ENCODE measurements at places on chromosomes 11 and 22. TPM values are rescaled to one million over a fixed set of nuclear protein-coding genes. Genes with fewer than 3 reads are reported as not detected.

Gene HMGXB4
- 17.1 TPM for total RNA-seq

Gene HSPA8
- total RNA-seq, result 3,375 TPM

Gene MUC5AC
- not detected for total RNA-seq

Gene ZC3H12C
- 0.69 TPM for total RNA-seq

Gene SLC6A5
- total RNA-seq, result not detected

Gene SNAP29
- total RNA-seq, result 4.3 TPM

Gene FOXR1
- total RNA-seq, result not detected

Gene KDELR3
- total RNA-seq, result 4.5 TPM

Gene NOL12
- total RNA-seq, result 23.6 TPM

Gene OR52N4
- total RNA-seq, result not detected

Gene PGA4
- 1.3 TPM for total RNA-seq

Gene MAML2
- 3.6 TPM for total RNA-seq

DNA sequence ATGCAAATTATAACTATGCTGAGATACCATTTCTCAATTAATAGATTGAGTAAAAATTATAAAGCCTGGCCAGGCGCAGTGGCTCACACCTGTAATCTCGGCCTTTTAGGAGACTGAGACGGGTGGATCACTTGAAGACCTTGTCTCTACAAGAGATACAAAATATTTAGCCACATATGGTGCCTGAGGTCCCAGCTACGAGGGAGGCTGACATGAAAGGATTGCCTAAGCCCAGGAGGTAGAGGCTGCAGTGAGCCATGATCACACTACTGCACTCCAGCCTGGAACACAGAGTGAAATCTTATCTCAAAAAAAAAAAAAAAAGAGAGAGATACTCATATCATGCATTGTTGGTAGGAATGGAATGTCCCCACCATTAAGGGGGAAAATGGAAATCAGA, 142.4 kb downstream of the RCN1 start:
- no peak for DNase-seq

DNA sequence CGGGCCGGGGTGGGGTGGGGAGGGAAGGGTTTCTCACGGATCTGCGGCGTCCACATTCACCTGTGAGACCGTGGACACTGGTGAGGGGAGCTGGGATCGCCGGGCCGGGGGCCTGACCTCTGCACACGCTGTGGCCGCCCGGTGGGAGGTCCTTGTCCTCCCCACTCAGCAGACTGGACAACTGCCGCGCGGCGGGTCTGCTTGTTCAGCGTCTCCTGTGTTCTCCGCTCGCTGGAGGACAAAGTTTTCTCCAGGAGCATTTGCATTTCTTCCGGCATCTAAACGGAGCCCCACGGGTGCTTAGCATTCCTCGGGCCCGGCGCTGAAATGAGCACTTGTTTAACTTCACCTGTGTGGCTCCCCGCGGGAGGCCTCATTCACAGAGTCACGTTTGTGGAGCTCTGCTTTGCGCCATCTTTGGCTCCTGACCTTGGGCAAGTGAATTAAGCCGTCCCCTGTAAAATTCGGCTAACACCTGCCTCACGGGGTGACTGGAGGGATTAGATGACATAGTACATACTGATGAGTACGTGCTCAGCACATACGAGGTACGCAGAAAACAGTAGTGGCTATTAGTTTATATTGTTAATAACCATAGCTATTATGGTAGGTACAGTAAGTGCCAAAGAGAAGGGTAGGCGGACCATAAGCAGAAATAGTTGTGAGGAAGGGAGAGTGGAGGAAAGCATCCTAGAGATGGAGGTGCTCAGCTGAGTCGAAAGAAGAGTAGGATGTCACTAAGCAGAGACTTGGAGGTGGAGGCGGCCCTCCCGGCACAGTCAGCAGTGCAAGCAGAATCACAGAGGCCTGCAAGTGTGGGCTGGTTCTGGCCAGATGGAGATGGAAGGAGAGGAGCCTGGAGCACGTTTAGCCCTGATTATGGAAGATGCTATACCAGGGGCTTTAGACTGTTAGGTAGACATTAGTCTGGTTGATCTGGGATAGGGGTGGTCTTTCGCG, 885 bp downstream of the TRMU start:
- peak; percentile 74 for DNase-seq

DNA sequence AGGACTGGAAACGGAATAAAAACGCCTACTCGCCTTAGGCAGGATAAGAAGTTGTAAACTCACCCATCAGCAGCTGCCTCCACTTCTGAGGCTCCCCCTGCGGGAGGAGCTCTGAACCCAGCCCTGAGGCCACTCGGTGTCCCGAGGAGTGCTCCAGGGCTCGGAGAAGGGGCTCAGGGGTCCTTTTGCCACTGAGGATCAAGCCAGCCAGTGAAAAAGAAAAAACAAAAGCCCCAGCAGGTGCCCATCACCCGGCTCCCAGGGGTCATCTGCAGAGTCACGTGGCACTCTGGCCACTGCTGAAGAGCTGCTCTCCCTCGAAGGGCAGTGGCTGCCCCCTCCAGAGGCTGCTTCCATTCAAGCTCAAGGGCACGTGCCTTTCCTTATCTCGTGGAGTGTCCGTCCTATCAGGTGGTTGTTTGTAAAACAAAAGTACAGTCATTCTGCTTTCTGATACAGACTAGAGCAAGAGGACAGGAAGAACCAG, 29.0 kb downstream of the NUP50 start:
- peak; percentile 85 for DNase-seq

DNA sequence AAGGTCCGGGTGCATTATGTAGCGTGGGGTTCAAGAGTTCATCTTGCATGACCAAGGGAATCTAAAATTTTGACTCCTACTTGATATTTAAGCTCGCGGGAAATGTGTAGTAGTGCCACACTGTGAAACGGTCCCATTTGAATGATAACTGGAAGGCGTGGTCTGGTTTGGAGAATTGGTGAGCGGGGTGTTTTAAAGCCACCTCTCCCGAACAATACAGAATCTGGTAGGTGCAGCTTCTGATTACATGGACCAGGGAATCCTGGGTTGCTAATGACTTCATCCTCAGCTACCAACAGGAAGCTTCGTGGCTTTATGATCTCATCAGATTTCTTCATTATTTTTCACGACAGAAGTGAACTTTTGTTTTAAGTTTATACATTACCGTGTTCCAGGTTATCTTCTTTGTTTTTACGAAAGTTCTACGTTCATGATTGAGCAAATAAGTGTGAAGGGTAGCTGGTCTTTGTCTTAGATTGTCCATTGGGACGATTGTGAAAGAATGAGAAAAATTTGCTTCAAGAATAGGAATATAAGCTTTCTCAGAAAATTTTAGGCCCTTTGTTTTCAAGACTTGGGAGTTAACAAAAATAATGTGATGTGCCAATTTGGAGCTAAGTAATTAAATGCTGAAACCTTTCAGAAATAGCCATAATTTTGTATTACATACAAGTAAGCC, 1.7 kb downstream of the QSER1 start:
- DNase-seq, result peak; percentile 68

GRCh38 chr11:119115484-119116234, 5.7 kb upstream of the HINFP start:
- DNase-seq, result peak; percentile 62

- no peak for DNase-seq
These were observed 83.8 kb downstream of the ME3 start for GRCh38 chr11:86588566-86589090.

DNA sequence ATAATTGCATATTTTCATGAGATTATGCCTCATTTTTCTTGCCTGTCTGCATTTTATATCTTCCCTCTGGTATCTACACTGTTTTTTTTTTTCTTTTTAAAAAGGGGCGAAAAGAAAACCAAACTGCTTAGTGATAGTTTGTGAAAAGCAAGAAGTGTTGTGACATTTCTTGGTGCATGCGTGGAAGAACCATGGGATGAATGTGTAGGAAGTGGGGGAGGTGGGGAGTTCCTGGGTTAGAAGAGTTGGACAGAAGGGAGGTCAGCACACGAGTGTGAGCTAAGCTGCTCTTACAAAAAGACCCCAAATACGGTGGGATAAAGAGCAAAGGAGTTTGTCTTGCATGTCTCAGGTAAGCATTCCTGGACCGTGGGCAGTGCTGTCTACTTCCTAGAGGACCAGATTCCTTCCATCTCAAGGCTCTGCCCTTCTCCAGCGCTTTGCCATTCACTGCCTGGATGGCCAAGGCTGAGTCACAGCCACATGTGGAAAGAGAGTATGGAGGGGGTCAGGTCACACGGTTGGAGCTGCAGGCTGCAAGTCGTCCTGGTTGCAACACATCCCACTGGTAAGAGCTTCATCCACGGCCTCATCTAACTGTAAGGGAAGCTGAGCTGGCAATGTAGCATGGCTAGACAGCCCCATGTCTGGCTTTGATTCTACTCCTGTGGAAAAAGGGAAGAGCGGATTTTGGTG, 300.6 kb downstream of the DDX10 start:
- DNase-seq, result no peak

DNA sequence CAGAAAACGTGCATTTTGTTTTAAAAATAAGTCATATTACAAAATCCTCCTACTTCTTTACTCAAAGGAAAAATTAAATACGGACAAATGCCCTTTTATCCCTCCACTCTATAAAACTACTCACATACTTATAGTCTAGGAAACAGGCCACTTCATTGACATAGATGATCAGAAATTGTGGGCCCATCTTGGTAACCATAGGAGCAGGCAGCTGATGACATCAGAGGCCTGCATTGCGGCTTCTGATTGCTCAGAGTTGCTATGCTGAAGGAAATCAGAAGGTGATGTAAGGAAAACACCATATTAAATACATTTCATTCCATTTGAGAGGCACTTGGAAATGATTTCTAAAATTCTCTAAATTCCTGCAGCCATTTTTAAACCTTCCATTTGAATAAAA, 27.0 kb downstream of the FAM76B start:
- no peak for DNase-seq

GRCh38 chr11:76781046-76781801, 1.9 kb upstream of the TSKU start:
- no peak for DNase-seq

GRCh38 chr11:102914238-102915043, 39.7 kb upstream of the MMP12 start:
- DNase-seq, result peak; percentile 30

GRCh38 chr22:31891366-31892079, 52.8 kb upstream of the YWHAH start:
- DNase-seq, result no peak

- no peak for DNase-seq
These were observed 24.5 kb upstream of the CCDC134 start for GRCh38 chr22:41775976-41776375.

GRCh38 chr22:27918341-27919221, 475 bp downstream of the PITPNB start:
- peak; percentile 86 for DNase-seq

GRCh38 chr22:23184100-23184763, 3.9 kb downstream of the BCR start:
- DNase-seq, result no peak

- DNase-seq, result no peak
These were observed 55.1 kb downstream of the NAV2 start for GRCh38 chr11:19767627-19768151.

DNA sequence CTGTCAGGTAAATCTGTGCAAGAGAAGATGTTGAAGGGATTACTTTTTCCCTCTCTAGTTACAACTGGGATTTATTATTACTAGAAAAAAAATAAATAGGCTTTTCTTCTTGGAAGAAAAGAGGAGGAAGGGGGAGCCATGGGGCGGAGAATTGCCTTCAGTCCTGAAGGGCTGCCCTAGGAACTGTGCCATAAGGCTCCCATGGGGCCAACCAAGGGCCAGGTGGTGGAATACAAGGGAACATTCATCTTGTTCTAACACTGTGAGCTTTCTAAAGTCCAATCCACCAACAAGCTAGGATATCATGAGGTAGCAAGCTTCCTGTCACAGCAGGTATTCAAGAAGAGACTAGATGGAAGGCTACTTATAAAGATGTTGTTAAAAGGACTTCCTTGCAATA, 24.8 kb upstream of the NRIP3 start:
- DNase-seq, result no peak

DNA sequence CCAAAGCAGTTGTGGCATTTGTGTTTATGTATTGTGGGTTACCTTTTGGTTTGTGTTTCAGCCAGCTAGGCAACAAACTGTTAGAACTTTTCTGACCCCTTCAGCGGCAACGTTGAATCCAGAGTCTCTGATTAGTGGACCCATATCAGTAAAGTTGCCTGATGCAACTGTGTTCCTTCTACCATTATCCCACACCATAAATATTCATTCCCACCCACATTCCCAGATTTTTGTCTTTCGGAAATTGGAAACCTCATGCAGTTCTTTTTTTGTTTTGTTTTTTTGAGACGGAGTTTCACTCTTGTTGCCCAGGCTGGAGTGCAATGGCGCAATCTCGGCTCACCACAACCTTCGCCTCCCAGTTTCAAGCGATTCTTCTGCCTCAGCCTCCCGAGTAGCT, 30.7 kb upstream of the RBX1 start:
- no peak for DNase-seq

- DNase-seq, result no peak
These were observed 102.0 kb downstream of the STIM1 start for GRCh38 chr11:3957437-3957836.

DNA sequence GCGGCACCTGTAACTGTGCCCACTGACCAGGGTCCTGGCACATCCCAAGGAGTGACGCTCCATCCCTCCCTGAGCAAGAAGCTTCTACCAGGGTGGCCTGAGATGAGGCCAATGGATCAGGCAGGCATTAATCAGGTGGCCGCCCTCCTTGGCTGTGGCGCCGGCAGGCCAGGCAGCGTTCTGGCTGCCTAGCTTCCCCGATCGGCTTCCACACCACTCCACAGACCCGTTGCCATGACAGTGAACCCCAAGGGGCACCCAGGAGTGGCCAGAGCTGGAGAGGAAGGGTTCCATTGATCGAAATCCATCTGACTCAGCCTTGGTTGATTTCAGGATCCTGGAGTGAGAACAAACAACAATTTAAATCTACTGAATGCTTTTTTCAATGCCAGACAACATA, 20.5 kb downstream of the LRRC55 start:
- DNase-seq, result no peak

- no peak for DNase-seq
These were observed 118.9 kb upstream of the NECTIN1 start for GRCh38 chr11:119847853-119848252.

DNA sequence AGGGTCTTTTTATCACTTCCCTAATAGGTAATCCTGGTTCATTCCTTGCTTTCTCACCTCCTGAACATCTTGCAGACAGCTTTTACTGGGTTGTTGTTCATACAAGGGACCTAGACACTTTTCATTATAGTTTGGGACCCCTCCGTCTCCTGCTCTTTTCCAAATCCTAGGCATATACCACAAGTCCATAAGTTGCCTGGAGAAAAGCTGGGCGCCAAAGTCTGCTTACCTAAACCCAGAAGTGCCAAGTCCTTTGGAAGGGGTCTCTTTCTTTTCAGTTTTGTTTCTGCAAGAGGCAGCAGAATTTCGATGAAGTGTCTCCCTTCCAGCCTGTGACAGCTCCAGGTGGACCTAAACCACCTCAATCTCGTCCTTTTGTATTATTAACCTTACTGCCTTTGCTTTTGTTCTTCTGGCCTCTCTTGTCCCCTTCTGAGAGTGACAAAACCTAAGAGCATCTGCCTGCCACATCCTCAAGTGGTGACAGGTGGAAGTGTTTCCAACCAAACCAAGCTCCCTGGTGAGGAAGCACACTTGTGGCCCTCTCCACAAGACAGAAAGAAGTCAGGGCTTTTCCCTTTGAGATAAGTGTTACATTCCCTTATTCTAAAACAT, 19.5 kb upstream of the P2RY6 start:
- DNase-seq, result peak; percentile 19

Data from H7 (cell line).